Stimulated activated CD4-positive, alpha-beta T cell treated with anti-CD3 and anti-CD28 coated beads, Interleukin-15, amount 100 ng/mL, for 1 hour (primary cell): ENCODE measurements at places on chromosomes 12 and 14.

GRCh38 chr12:121784460-121784859 lies 9.0 kb downstream of the RHOF start:
- DNase-seq, result no peak

GRCh38 chr12:116287842-116288301 lies 10.4 kb upstream of the MED13L start:
- no peak for DNase-seq

DNA sequence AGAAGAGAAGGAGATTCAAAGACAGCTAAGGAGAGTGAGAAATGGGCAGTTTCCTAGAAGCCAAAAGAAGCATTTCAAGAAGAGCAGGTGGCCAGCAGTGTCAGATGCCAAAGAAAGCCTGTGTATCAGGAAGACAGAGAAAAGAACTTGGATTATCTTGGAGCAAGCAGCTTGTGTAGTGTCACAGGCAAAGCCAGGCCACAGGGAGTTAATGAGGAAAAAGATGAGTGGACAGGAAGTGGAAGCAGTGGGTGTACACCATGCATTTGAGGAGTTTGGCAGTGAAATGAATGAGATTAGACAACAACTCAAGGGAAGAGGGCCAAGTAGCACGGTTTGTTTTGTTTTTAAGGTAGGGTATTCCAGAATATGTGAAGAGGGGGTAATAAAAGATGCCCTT lies 5.6 kb upstream of the MYH7 start:
- no peak for DNase-seq

- no peak for DNase-seq
Observed at GRCh38 chr14:61628016-61628725, 67.1 kb upstream of the HIF1A start.

DNA sequence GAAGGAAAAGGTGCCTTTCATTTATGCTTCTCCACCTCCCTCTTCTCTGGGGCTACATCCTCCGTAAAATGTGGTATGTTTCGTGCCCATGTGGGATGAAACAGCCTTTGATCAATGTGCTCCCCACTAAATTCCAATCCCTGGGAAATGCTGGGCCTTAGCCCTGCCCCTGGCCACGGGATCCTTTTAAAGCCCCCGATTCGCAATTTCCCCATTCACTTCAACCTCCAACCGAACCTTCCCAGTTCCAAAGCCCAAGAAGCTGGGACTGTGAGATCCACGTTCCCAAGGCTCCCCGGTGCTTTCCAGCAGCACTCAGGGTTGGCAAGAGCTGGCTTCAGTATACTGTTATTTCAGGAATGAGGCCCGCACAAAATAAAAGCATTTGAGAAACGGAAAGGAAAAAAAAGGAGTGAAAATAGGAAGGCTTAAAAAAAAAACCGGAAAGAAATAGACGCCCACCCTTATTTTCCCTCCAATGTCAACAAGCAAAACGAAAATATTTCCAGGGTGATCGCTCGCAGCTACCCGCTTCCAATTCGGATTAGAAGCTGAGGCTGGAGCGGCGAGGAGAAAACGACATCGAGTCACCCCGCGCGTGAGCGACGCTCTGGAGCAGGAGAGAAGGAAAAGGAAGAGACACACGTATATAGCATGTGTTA lies 1.3 kb upstream of the FOXG1 start:
- DNase-seq, result no peak

DNA sequence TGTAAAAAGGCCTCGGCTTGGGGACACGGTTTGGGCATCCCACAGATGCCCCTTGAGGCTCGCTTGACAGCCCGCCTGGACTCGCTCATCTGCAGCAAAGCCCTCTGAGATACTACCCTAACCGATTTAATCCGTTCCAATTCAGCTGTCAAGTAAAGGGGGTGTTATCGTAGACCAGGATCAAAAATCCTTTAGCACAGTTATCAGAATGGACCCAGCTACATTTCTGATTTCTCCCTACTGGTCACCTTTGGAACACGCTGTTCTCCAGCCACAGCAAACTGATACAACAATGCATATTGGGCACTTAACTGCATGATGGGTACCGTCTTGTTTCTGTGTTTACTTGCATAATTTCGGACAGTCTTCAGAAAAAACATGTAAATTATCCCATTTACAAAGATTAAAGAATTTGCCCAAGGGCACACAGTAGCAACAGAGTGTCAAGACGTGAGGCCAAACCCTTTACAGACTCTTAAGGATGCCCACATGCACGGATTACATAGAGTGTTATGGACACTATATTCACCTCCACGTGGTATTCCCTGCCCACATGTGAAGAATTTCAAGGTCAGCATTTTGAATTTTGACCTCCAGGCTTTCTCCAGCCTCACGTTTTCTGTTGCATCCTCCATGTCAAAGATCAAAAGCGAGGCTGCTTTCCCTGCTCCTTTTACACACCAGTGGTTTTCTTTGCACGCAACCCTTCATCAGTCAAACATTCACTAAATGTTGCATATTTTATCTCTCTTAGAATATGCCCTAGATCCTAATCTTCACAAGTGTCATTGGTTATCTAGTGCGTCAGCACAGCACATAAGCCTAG lies 3.2 kb upstream of the DUSP6 start:
- no peak for DNase-seq
